H1 (cell line): ENCODE measurements at places on chromosomes 7 and 10. TPM values are rescaled to one million over a fixed set of nuclear protein-coding genes. Genes with fewer than 3 reads are reported as not detected.

CRYGN gene
- polyA plus RNA-seq = 0.98 and 1.3 TPM in 2 replicates

NEUROG3 gene
- polyA plus RNA-seq = 0.45 and 0.55 TPM in 2 replicates

HABP2 gene
- not detected in 2 replicates for polyA plus RNA-seq

DNA sequence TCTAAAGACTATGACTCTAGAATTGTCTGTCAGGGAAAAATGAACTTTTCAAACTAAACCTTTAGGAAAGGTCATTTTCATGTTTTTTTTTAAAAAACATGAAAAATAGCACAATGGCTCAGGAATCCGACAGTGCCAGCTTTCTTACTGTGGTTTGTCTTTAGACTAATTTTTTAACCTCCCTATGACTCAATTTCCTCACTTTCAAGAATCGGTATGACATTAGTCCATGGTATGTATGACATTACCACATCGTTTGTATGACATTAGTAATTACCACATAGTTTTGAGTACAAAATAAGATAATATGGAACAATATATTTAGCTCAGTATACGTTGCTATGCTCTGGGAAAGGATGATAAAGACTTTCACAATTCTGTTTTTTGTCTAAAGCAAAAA is 383.2 kb downstream of the PTPRN2 start:
- H3K4me3 ChIP-seq = no peak overlapping the region
- no peaks in the 10 kb centered on the region for H3K4me1 ChIP-seq
- DNase-seq = no peak

DNA sequence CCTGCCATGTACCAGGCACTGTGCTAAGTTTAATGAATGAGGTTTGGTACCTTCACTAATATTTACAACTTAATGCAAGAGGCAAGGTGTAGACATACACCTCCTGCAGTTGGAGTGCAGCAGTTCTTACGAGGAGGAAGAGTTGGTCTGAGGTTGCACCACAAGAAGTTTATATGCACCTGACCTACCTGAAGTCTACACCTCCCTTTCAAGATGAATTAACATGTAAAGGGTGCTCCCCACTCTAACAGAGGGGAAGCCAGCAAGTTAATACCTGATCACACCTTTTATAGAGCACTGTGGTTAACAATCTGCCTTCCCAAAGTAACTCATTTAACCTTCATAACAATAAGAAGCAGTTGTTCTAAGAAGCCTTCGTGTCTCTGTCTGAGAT is 120.0 kb downstream of the LYZL1 start:
- no peak overlapping the region for H3K27ac ChIP-seq
- no peak overlapping the region for H3K4me3 ChIP-seq
- no peaks in the 10 kb centered on the region for H3K4me1 ChIP-seq

ACTL6B gene
- 4.5 and 4.6 TPM in 2 replicates for polyA plus RNA-seq

- no peaks in the 10 kb centered on the region for H3K27me3 ChIP-seq
- peaks cover 19% of the 10 kb centered on the region for H3K36me3 ChIP-seq
- no peak overlapping the region for H3K27ac ChIP-seq
- no peak for DNase-seq
- H3K4me1 ChIP-seq = no peaks in the 10 kb centered on the region; the same call in 1 of the 2 replicates
These were observed 155.7 kb upstream of the FGFR2 start for GRCh38 chr10:121753726-121754476.

- H3K36me3 ChIP-seq = no peaks in the 10 kb centered on the region
- no peak overlapping the region for H3K4me3 ChIP-seq
- DNase-seq = no peak
- H3K27me3 ChIP-seq = no peaks in the 10 kb centered on the region
- no peaks in the 10 kb centered on the region for H3K4me1 ChIP-seq
- no peak overlapping the region for H3K27ac ChIP-seq
These were observed 20.8 kb downstream of the PRKAG2 start for GRCh38 chr7:151856098-151856497.

- H3K36me3 ChIP-seq = no peaks in the 10 kb centered on the region
- H3K27ac ChIP-seq = no peak overlapping the region
- no peak for DNase-seq
- H3K4me3 ChIP-seq = no peak overlapping the region
- H3K27me3 ChIP-seq = no peaks in the 10 kb centered on the region
- H3K4me1 ChIP-seq = no peaks in the 10 kb centered on the region
These were observed 556.4 kb downstream of the AUTS2 start for GRCh38 chr7:70154521-70155180.

CH25H gene
- polyA plus RNA-seq = 1.3 and 1.6 TPM in 2 replicates

DNA sequence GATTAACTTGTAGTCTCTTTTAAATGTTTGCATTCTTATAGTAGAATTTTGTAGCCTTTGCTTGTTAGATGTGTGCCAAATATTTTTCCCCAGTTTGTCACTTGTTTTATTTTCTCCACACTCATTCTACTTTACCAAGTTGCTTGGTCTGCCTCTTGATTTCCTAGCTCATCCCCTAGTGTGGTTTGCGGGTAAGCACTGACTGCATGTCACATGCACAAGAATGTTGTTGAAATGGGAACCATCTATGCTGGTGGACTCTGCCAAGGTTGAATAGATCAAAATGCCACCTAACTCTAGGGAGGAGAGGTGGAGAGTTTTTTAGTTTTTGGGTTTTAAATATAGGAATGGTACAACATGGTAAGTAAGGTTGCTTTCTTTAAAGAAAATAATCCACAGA is 47.6 kb downstream of the FZD1 start:
- H3K36me3 ChIP-seq = no peaks in the 10 kb centered on the region
- no peak for DNase-seq
- H3K27ac ChIP-seq = no peak overlapping the region
- no peaks in the 10 kb centered on the region for H3K27me3 ChIP-seq
- no peaks in the 10 kb centered on the region for H3K4me1 ChIP-seq

DNA sequence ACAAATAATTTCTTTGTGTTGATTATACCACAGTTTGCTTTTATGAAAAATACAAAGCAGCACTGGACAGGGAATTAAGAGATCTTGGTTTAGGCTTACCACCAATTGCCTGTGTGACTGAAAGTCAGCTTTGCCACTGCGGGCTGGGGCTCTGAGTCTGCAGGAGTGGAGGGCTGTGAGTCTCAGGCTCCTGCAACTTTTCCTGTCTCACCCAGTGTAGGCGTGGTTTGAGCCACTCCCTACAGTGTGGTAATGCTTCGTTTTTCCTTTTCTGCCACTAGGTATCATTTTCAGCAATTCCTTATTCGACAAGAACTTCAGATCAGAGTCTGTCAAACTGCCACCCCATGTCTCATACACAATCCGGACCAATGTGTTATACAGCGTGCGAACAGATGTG is 180.6 kb downstream of the ABCA13 start:
- H3K36me3 ChIP-seq = no peaks in the 10 kb centered on the region
- no peaks in the 10 kb centered on the region for H3K27me3 ChIP-seq
- no peaks in the 10 kb centered on the region for H3K4me1 ChIP-seq
- H3K4me3 ChIP-seq = no peak overlapping the region
- H3K27ac ChIP-seq = no peak overlapping the region

DNA sequence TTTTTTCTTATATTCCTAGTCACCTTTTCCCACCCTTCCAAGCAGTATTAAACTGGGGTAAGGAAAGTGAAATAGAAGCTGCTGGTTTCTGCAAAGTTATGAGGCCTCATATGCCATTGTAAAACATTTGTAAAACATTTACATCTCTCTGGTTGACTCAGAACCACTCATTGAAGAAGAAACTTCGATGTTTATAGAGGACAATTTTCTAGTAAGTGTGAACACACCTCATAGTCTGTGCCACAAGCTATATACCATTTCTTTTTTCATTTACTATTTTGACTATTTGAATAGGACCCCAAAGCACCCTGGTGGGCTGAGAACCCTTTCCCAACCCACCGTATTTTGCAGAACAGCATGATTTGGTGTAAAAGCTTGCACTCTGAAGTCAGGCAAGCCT is 12.9 kb upstream of the ITGB1 start:
- peaks cover 8% of the 10 kb centered on the region; the same call in 1 of the 2 replicates for H3K4me1 ChIP-seq
- H3K4me3 ChIP-seq = no peak overlapping the region
- no peak overlapping the region for H3K27ac ChIP-seq
- no peaks in the 10 kb centered on the region for H3K36me3 ChIP-seq

DNA sequence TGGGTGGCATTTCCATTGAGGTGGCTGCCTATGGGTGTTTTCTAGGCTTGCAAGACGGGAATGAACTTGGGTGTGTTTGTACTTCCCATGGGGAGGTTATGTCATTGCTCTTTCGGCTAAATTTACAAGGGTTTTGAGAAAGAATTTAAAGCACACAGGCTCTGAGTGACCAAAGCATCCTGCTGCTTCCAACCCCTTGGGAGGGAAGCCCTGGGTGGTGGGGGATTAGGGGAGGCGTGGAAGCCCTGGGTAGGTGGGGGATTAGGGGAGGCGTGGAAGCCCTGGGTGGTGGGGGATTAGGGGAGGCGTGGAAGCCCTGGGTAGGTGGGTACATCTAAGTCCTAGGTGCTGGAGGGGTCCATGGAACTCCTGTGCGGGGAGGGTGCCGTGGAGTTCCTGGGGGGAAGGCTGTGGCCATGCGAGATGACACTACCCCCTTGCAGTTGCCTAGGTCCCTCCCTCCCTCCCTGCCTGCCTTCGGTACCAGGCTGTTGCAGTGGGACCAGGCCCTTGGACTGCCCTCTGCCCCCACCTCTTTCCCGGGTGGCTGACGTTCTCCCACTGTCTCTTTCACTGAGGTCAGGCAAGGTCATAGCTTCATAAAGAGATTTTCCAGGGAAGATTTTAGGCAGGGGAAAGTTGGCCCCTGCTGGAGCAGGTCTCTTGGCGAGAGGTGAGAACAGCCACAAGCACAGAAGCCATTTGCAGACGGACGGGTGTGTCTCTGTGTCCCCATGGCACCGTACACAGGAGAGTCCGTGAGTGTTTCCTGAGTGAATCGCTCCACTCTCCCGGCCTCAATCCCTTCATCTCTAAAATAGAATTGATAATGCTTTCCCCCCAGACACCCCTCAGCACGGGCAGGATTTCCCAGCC is 19.5 kb downstream of the PRF1 start:
- H3K36me3 ChIP-seq = no peaks in the 10 kb centered on the region
- DNase-seq = no peak
- no peaks in the 10 kb centered on the region; the same call in 1 of the 2 replicates for H3K4me1 ChIP-seq
- no peak overlapping the region for H3K4me3 ChIP-seq

NAT16 gene
- 0.26 and 0.47 TPM in 2 replicates for polyA plus RNA-seq

DNA sequence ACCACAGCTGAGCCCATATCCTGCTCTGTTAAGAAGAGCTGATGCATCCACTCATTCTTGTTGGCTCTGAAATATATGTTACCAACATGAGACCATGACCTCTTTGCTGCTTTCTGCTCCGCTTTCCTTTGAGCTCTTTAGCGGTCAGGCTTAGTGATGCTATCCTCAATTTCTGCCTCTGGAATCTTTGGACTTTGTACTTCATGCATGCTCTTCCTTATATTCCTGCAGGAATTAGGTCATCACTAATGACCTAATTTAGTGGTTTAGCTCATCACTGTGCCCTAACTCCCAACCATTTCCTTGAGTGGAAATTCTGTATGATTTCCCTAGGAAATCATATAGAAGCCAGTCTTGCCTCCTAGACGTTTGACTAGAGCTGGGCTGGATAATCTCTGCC is 119.5 kb downstream of the AOAH start:
- no peak overlapping the region for H3K4me3 ChIP-seq
- H3K27ac ChIP-seq = no peak overlapping the region
- H3K27me3 ChIP-seq = no peaks in the 10 kb centered on the region
- no peaks in the 10 kb centered on the region; the same call in 1 of the 2 replicates for H3K4me1 ChIP-seq
- no peaks in the 10 kb centered on the region for H3K36me3 ChIP-seq

GRCh38 chr7:129405527-129405926 is 28.7 kb upstream of the STRIP2 start:
- no peaks in the 10 kb centered on the region for H3K36me3 ChIP-seq
- H3K27me3 ChIP-seq = no peaks in the 10 kb centered on the region
- no peaks in the 10 kb centered on the region for H3K4me1 ChIP-seq
- DNase-seq = no peak
- H3K27ac ChIP-seq = no peak overlapping the region
- no peak overlapping the region for H3K4me3 ChIP-seq

TACC2 gene
- 19.0 and 21.2 TPM in 2 replicates for polyA plus RNA-seq
